ENCODE measurements at places on chromosomes 4 and X.
A peak's percentile ranks its signal among the peaks of the same experiment; 100 is the strongest.

GRCh38 chr4:147913137-147913536, 181.2 kb downstream of the ARHGAP10 start:
- no peak for DNase-seq

DNA sequence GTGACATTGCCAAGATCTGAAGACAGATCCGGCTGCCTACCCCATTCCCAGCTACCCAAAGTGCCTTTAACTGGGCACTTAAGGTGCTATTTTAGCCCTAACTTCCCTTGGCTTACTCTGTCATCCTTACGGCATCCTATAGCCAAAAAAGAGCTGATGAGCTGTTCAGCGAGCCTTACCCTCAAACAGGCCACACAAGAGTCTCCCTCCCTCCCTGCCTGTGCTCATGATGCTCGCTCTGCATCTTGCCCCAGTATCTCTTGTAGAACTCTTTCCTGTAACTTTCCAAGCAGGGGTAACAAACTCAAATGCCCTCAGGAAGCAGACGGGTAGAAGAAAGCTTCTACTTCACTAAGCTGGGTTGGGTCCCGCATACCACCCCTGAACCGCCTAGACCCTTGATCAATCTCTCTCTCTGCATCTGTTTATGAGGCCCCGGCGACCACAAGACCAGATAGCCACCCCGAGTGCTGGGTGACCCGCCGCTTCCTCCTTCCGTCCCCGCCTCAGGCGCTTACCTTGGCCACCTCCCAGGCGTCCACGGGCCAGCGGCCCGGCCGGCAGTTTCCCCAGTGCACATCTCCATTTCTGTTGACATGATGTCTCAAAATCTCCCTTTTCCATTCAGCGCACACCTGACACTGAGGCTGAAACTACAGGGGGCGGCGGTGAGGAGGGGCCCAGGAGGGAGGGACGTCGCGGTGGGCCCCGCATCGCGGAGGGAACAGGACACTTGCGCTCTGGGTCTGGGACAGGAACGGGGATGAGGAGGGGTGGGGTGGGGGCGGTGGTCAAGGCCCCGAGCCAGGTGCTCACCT, 663 bp downstream of the CXorf38 start:
- DNase-seq = peak; percentile 75

- DNase-seq = no peak
These were observed 26.1 kb upstream of the CBLL2 start for GRCh38 chrX:22246620-22247019.

- DNase-seq = no peak
These were observed 54.6 kb upstream of the CLDN34 start for GRCh38 chrX:9912351-9913145.

GRCh38 chr4:121182296-121182695, 18.2 kb upstream of the TNIP3 start:
- no peak for DNase-seq

DNA sequence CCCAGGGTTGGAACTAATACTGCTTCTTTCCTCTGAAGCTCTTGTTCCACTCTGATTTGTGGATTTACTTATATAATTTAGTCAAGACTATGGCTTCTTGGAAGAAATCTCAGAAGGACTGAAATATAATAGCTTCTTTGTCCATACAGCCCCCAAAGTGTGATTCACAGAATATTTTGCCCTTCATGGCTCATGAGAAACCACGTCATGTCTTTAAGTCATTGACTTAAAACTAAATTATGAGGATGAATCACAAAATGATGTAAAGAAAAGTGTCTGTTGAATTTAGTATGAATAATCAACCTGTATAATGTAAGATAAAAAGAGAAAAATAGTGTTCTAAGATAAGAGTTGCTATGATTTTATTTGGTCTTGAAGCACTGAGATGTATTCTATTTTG, 43.3 kb upstream of the AGA start:
- DNase-seq = no peak

Measured in suprapubic skin (tissue), 4 donors.